HuH-7.5 (cell line): ENCODE measurements at places on chromosomes 7 and 10.

- no peak for DNase-seq
These were observed 349.7 kb downstream of the KIF20B start for GRCh38 chr10:90051053-90051452.

- no peak for DNase-seq
These were observed 32.1 kb downstream of the VSTM4 start for GRCh38 chr10:49083261-49083660.

- no peak for DNase-seq
These were observed 46.5 kb upstream of the LYZL2 start for GRCh38 chr10:30675791-30676718.

- no peak for DNase-seq
These were observed 6.2 kb downstream of the FAM180A start for GRCh38 chr7:135742371-135742770.

GRCh38 chr10:33402220-33403073 lies 68.0 kb upstream of the NRP1 start:
- DNase-seq = no peak

GRCh38 chr10:73244866-73245477 lies 2.1 kb downstream of the DNAJC9 start:
- no peak for DNase-seq

- DNase-seq = no peak
These were observed 46.9 kb downstream of the EGFR start for GRCh38 chr7:55065511-55066229.

DNA sequence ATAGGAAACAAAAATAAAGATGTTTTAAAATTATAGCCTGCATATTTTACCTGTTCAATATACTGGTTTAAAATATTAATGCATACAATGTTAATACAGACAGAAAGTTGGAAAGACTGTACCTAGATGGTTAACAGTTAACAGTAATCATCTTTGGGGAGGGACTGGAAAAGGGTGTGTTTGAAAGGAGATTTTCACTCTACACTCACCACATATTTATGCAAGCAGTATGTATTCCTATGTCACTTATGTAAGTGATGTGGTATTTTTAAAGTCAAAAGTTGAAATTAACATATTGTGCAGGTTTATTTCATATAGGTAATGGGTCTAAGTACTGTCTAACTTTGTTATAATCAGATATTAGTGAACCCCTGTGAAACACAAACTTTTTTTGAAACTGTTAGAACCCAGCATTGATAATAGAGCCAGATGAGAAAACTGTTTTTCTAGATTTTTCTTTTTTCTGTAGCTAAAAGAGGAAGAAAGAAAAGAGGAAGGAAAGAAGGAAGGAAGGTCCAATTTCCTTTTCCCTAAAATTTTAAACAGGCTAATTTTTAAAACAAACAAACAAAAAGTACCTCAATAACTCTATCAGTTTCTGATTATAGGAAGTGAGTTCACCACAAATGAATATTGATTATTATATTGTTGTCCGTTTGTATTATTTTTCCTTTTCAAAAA lies 9.0 kb upstream of the STARD3NL start:
- DNase-seq = no peak

DNA sequence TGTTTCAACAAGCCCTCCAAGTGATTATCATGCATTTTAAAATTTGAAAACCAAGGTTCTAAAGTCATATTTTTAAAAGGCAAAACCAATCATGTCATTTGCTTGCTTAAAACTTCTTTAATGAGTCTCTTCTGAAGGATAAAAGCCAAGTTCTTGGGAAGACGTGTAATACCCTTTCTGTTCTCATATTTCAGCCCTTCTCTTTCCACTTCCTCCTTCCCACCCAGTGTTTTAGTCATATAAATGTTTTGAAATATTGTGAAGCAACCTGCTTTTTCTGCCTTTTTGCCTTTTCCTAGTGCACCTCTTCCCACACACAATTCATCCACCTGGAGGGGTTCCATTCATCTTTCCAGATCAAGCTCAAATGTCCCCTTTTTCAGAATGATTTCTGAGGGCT lies 211.1 kb upstream of the LRRTM3 start:
- no peak for DNase-seq

- DNase-seq = no peak
These were observed 66.3 kb upstream of the IL6 start for GRCh38 chr7:22660732-22661131.

GRCh38 chr7:142412551-142413193 lies 154.8 kb upstream of the PRSS58 start:
- DNase-seq = peak; percentile 11

GRCh38 chr10:128540781-128541761 lies 414.8 kb upstream of the MKI67 start:
- DNase-seq = peak; percentile 17

GRCh38 chr7:40231796-40232195 lies 97.0 kb downstream of the SUGCT start:
- no peak for DNase-seq

DNA sequence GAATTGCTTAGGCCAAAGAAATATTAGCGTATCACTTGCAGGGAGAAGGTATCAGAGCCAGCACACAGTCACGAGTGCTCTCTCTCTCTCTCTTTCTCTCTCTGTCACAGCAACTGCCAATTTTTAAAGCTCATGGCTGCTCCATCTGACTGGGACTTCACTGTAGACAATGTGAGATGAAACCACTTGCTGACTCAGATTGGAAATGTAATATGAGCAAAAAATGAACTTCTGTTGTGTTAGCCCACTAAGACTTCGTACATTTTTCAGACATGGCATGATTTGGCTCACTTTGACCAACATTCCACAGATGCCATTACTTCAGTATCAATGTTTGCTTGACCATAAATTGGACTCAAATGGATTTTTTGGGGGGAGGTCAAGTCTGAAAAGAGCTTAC lies 68.1 kb downstream of the DGKB start:
- DNase-seq = no peak

GRCh38 chr10:16777473-16778370 lies 39.5 kb downstream of the RSU1 start:
- peak; percentile 56 for DNase-seq

GRCh38 chr10:14592566-14592965 lies 182.1 kb downstream of the FAM107B start:
- DNase-seq = no peak

GRCh38 chr10:48764486-48764885 lies 79.8 kb downstream of the WDFY4 start:
- no peak for DNase-seq

DNA sequence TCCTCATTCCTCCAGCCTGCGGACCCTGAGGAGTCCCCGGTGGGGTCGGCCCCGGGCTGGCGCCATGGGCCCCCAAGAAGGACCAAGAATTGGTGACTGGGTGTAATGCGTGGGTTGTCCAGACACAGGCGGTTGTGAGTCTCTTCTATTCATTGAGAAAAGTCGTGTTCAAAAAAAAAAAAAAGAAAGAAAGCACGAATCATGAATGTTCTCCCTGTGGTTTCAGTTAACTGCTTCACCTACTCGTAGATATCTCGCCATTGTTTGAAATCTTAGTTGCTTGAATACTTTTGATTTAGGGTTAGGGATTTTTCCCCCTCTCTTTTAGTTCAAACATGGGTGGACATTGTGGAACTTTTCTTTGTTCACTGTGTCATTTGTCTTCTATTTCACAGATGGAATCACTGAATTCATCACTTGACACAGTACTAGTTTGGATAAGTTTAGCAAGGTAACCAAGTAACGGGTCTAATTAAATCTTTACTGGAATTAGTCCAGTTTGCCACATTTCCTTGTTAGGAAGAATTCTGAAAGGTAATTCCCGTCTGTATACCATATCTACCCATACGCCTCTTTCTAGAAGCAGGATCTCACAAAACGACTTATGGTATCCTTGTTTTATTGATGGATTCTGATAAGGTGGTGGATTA lies 775 bp downstream of the STARD3NL start:
- no peak for DNase-seq

- DNase-seq = no peak
These were observed 951 bp downstream of the ZNF25 start for GRCh38 chr10:37975401-37975991.

DNA sequence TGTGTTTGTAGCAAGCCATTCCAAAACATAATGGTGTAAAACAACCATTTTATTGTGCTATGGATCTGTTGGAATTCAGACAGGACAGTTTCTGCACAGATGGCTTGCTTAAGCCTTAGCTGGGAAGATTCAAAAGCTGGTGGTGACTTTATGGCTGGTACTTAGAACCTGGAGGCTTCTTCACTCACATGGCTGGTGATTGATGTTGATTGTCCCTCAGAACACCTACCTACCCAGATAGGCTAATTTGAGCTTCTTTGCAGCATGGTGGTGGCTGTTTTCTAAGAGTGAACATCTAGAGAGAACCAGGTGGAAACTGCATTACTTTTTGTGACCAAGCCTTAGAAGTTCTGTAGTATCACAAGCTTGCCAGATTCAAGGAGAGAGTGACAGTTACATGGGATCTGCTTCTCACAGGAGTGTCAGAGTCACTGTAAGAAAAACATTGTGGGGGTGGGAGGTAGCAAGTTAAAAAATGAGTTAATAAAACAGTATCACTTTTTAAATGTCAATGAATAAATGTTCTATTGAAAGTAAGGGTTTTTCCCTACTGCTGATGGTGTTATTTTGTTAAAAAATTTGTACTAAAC lies 7.1 kb downstream of the R3HCC1L start:
- no peak for DNase-seq

DNA sequence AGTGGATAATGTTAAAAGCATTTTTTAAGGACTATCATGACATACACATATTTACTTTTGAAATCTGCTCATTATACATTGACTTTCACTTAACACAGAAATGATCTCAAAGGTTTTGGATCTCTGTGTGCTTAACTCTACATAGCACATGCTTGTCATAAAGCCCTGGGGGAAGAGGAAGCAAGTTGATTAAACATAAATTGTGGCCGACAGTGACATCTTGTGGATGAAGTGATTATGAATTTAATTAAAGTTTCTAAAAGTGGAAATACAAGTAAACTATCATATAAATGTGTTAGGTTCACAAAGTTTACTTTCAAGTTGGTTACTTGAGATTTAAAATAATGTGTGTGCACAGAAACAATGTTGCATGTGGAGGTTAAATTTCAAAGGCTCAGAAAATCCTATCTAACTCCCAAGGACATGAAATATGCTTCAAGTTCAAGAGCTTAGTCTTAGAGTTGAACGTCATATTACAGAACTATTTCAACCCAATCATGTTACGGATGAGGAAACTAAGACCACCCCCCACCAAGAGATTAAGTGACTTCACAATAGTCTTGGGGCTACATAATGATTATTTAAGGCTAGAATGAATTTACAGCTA lies 1247.8 kb downstream of the GATA3 start:
- peak; percentile 8 for DNase-seq

GRCh38 chr7:155224116-155224811 lies 73.4 kb upstream of the INSIG1 start:
- no peak for DNase-seq

GRCh38 chr10:74900297-74900696 lies 73.9 kb downstream of the KAT6B start:
- no peak for DNase-seq

DNA sequence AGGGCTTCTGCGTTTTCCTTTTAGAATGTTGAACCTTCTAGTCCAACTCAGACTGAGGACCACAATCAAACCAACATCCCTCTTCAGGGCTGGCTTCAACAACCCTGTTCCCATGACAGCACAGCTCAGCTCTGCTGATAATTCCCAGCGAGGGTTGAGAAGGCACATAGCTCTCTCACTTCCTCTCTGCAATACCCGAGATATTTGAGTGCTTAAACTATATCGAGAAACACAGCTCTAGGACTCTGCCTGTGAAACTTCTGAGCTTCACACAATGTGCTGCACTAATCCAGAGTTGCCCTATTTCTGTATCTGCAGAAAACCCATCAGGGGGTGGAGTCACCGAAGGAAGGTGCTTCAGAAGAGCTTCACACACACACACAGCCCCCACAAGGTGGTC lies 1.6 kb upstream of the ADARB2 start:
- DNase-seq = no peak

DNA sequence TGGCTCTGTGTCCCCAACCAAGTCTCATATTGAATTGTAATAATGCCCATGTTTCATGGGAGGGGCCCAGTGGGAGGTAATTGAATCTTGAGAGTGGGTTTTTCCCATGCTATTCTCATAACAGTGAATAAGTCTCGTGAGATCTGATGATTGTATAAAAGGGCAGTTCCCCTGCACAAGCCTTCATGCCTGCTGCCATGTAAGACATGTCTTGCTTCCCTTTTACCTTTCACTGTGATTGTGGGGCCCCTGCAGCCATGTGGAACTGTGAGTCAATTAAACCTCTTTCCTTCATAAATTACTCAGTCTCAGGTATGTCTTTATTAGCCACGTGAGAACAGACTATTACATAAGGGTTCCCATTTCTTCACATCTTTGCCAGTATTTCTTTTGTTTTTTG lies 97.1 kb upstream of the CPXM2 start:
- no peak for DNase-seq

GRCh38 chr10:84353052-84353803 lies 24.8 kb downstream of the CCSER2 start:
- no peak for DNase-seq
